SIG-M5 (cell line): ENCODE measurements at places on chromosomes 5 and 9.

GRCh38 chr9:86175743-86176456 is 76.5 kb upstream of the GOLM1 start:
- no peak for DNase-seq

- no peak for DNase-seq
These were observed 162.0 kb upstream of the S1PR3 start for GRCh38 chr9:88829276-88829675.

DNA sequence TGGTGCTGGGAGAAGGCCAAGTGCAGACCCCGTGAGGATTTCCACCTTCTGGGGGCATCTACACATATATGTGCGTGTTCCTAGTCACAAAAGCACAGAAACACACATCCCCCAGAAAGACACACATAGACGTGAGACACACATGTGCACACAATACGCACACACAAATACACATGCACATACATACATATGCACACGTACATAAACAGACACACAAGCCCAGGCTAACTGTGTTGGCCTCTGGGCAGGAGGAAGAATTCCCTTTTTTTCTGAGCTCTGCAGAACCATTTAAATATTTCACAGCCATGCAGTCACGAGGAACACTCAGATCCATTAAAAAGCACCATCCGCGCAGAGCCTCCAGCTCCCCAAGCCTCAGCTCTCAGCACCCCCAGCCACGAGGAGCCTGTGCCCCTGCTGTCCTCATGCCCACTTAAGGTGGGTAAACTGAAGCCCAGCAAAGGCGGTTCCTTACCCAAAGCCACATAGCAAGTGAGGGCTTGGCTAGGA is 5.3 kb downstream of the NINJ1 start:
- DNase-seq = no peak

GRCh38 chr5:154762700-154763099 is 7.5 kb downstream of the LARP1 start:
- no peak for DNase-seq

DNA sequence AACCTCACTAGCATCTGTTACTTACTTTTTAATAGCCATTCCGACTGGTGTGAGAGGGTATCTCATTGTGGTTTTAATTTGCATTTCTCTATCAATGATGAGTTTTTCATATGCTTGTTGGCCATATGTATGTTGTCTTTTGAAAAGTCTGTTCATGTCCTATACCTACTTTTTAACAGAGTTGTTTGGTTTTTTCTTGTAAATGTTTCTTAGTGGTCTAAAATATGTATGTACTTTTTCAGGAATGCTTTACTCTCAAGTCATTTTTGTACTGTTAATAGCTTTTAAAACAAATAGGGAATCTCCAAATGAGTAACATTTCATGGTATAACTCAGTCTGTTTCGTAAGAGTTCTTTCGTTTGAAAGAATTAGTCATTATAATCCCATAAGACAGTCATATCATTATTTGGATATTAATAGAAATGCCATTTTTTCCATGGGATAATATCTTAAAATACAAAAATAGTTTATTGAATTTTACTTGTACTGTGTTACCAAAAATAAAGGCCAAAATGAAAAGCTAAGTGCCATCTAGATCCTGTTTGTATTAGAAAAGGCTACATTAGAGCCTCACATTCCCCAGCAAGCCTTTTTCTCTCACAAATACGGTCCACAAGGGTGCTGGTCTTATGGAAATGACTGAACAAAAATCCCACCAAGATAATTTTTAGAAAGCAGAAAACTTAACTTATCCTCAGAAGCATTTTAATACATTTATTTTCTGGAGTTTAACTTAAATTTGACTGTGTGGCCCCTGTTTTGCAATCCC is 247.7 kb downstream of the PJA2 start:
- no peak for DNase-seq

GRCh38 chr9:134264169-134264568 is 62.1 kb upstream of the RXRA start:
- no peak for DNase-seq

DNA sequence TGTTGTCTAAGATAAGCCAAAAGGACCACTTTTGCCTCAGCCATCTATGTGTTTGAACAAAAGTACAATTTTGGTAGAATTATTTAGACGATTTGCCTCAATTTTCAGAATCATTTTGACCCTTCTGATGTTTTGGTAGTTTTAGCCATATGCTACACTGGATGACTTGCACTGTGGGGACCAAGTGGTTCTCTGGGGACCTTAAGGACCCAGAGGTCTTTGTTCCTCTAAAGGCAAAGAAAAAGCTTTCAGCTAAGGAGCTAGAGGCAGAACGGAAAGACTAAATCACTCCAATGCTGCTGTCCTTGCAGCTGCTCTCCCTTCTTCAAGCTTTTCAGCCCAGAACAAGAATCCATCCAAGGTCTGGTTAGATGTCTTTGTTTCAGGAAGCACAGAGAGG is 51.0 kb upstream of the APC start:
- no peak for DNase-seq

DNA sequence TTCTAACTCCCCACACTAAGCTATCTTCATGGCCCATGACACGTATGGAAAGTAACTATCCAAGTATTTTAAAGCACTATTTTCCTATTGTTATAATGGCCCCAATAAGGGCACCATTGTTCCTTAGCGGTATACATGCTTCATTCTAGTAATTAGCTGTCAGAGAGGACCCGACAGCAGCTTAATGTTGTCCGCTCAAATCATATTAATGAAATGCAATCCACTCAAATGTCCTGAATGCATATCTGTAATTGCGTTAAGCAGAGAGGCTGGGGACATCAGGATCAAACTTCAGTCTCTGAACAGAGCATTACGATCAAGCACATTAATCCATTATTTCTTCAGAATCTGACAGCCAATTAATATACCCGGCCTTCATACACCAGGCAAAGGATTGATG is 139.7 kb downstream of the CRB2 start:
- DNase-seq = no peak

DNA sequence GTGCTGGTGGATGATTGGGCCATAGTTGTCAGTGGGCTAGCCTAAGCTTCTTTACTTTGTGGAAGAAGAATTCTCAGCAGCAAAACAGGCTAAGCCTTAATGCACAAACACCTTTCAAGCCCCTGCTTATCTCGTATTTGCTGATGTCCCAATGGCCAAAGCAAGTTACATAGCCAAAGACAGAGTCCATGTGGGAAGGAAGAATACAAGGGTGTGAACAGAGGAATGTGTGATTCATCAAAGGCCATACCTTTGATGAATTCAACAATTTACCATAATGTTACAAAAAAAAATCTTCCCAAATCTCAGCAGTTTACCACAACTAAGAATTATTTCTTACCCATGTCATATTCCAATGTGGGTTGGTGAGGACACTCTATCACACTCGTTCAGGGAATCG is 1.2 kb upstream of the YTHDC2 start:
- no peak for DNase-seq

- DNase-seq = no peak
These were observed 27.8 kb downstream of the DPYSL3 start for GRCh38 chr5:147481874-147482705.

- no peak for DNase-seq
These were observed 66.8 kb downstream of the FBXL7 start for GRCh38 chr5:15566789-15567188.

- no peak for DNase-seq
These were observed 520 bp downstream of the CCIN start for GRCh38 chr9:36169708-36170107.

DNA sequence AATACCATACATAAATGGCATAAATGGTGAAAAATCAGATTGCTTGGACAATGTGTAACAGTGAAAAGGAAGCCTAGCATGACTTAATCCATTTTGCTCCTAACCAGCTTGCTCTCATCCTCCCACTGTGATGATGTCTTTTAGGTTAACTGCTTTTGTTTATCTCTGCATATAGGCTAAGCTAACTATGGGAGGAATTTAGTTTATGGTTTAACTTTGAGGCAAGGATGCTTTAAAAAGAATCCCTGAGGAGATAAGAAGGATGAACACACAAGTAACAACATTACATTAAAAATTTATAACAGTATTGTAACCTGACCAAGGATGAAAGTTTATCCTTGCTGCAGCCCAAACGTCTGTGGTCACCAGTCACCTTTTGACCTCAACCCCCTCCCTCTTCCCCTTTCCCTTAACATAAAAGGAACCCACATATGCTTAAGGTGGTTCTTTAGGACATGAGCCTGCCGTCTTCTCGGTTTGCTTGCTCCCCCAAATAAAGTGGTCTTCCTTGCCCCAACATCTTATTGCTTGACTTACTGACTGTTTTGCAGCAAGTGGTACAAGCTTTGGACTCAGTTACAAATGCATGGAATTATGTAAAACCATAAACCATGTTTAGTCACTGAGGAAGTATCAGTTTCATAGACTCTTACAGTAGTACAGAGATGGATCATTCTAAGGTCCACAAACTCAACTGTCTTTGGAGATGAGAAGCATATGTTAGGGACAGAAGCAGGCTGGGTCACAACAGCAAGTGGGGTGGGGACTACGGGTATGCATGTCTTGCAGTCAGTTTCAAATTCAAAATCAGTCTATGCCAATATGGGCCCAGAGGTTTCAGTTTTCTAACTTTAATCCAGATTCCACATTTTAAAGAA is 31.3 kb downstream of the AGXT2 start:
- no peak for DNase-seq

- DNase-seq = no peak
These were observed 6.3 kb downstream of the SHB start for GRCh38 chr9:38062498-38063362.

DNA sequence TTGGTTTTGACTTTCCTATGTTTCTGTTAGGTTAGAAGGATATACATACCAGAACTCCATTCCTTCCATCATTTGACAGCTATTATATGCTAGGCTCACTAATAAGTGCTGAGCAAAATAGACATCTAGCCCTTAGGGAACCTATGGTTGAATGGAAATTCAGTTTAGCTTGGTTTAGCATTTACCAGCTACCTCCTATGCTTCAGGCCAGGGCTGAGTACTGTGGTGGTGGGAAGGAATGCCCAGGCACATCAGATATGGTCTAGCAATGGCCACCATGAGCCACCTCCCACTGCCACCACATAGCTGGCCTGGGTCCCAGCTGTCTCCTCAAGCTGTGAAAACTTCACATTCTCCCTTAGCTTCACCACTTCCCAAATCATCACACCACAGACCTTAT is 89.4 kb downstream of the SPOCK1 start:
- no peak for DNase-seq

GRCh38 chr5:10480237-10480985 is 38.7 kb downstream of the ROPN1L start:
- no peak for DNase-seq

GRCh38 chr5:134494780-134495179 is 30.7 kb upstream of the JADE2 start:
- DNase-seq = no peak

DNA sequence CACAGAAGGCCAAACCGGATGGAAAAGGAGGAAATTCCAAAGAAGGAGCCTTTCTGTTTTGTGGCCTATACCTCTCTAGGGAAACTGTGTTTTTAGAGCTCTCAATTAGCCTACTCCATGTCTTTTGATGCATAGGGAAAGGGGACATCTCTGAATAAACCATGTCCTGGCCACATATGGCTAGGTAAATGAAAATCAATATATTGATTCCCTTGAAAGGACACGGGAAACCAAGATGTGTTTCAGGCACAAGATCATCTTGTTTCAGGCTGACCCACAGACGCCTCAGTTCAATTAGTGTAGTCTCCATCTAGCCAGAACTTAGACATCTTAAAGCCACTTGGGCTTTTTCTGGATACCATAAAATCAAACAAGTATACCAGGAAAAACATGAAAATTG is 363.1 kb downstream of the ENC1 start:
- DNase-seq = no peak

- DNase-seq = no peak
These were observed 481.4 kb upstream of the DAB2 start for GRCh38 chr5:39906146-39906545.

- DNase-seq = no peak
These were observed 81.3 kb upstream of the HRH2 start for GRCh38 chr5:175576591-175576990.

GRCh38 chr9:121662891-121663580 is 11.6 kb downstream of the DAB2IP start:
- DNase-seq = no peak

GRCh38 chr5:141223112-141223783 is at the start of gene PCDHB14:
Gene PCDHB14, plus strand, starts transcription at chr5:141223343. Its CDS starts 163 bp downstream, at chr5:141223506.
- DNase-seq = no peak

- DNase-seq = no peak
These were observed 41.7 kb downstream of the UNC13B start for GRCh38 chr9:35203528-35203927.

GRCh38 chr9:136875155-136875554 is 9.0 kb upstream of the EDF1 start:
- no peak for DNase-seq

DNA sequence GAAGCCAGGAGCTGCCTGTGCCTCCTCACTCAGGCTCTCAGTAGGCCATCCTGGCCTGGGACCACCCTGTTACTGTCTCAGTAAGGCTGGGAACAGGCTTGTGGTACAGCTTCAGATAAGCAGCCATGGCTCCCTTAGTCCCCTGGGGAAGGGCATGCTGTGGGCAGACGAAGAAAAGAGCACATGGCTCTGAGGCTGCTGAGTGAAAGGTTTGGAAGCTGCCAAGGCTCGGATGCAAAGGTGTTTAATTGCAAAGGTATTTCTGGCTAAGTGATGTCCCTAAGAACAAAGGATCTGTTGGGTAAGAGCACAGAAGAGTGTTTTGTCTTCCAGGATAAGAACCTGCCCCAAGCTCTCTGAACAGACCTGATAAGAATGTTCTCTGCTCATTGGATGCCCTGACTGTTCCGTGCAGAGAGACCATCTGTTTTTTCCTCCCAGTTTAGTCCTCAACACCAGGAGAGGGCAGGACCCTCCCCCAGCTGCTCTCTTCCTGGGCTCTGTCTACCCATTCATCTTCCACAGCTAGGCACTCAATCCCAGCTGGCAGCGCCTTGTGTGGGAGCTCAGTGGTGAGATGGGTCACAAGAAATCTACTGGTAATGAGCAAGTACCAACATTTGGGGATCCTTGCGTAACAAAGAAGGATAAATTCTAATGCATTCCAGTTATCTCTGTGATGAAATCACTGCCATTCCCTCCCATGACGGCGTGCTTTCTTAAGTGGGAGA is 17.7 kb downstream of the ANGPTL2 start:
- no peak for DNase-seq

- DNase-seq = no peak
These were observed 122.2 kb upstream of the GNA14 start for GRCh38 chr9:77770340-77770739.

GRCh38 chr5:963673-964531 is 44.7 kb upstream of the NKD2 start:
- DNase-seq = peak; percentile 74

- DNase-seq = no peak
These were observed 73.9 kb upstream of the EFNA5 start for GRCh38 chr5:107744418-107745330.

DNA sequence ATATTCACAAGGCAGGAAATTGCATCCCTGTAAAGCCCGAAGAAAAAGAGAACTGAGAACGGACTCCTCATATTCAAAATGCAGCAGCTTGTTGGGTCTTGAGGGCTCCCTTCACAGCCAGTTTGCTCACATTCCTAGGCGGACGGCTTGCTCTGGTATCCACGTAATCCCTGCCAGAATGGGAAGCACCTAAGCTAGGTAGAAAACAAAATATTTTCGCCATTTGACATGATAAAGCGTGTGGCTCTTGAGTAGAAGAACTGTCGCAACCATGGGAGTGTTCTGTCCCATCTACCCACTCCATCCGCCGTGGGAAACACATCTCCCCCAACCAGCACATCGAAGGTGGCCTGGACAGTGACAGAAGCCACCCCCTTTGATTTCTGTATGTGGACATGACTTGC is 183.1 kb downstream of the GAS1 start:
- no peak for DNase-seq

GRCh38 chr9:88791105-88791805 is 200.0 kb upstream of the S1PR3 start:
- no peak for DNase-seq

- DNase-seq = no peak
These were observed 18.6 kb downstream of the DIMT1 start for GRCh38 chr5:62385131-62385530.
